Left hindlimb (tissue), 1 donor: ENCODE measurements at places on chromosomes 4 and X.

GRCh38 chr4:134862116-134862515, 660.5 kb upstream of the PABPC4L start:
- no peak for DNase-seq

- DNase-seq, result no peak
Observed at GRCh38 chr4:48602222-48602621, 112.2 kb downstream of the ZAR1 start.

DNA sequence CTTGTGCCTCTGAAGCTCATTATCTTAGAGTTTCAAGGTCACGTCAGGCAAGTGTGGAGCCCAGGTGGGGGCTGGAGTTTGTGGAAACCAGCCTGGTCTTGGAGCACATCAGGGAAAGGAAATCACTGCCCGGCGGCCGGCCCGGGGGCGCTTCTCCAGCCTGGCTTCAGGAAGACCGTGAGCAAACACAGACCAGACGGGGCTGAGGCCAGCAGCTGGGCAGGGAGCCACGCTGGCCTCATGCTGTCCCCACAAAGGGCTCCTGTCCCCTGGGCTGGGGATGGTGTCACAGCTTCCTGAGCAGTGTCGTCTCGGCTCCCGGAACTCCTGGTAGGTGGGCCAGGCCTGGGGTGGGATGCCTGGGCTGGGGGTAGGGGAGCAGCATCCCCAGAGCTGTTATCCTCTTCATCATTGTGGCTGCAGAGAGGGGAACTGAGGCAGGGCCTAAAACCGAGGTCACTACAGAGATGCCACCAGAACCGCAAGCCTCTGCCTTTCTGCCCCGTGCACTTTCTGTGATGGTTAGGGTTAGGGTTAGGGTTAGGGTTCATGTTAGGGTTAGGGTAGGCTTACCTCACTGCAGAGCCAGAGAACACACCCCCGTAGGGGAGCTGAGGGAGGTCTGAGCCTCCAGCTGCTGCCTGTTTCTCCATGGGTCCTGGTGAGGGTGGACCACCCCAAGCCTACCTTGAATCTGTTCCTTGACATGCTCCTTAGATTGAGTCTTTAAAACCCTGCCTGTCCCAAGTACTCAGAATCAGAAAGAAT, 77.5 kb downstream of the HTRA3 start:
- no peak for DNase-seq

DNA sequence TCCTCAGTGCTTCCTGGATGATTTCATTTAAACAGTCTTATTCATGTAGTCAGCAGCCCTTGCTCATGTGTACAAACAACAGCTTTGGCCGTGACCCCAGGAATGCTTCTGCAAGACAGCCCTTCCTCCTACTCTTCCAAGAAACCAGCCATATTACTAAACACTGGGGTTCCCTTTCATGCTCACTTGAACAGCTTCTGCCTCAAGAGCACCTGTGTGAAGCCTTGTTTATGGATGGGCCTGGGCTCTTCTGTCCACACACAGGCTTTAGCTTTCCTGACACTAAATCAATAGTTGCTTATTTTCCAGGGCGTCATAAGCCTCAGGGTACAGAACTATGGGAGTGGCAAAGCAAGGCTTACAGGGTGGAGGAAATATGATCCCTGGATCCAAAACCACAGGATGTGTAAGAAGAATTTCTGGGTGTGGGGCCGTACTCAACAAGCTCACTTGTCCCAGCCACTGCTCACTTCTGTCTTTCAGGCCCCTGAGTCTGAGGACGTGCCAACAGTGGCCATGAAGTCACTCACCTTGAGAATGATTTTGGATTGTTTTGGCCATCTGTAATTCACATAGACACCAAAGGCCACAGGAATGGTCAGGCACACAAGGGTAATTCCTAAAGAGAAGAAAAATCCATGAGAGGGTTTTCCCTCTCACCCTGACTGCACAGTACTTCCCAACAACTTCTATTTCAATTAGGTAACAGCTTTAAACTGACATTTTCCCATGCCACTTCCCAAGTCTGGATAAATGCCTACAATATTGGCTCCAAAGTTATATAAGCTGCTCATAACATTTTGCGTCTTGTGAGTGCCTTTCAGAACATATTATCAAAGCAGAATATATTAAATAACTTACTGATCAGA, 17.7 kb downstream of the SLC10A6 start:
- no peak for DNase-seq

DNA sequence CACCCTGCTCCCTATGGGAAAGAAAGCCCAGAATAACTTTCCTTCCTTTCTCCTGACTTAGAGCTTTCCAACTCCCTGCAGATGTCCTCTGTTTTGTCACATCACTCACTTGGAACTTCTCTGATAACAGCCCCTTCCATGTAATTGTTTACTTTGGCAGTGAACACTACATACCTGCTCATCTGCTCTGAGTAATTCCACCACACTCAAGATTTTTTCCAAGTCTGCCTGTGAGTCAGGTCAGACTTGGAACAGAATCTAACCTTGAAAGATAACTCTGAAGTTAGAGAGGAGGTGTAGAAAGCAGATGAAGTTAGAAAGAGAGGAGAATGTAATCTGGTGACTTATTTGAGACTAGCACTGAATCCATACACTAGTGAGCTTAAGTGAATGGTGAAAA, 7.4 kb downstream of the MAGEB10 start:
- DNase-seq, result no peak

- DNase-seq, result no peak
Observed at GRCh38 chr4:113823291-113823659, 61.7 kb upstream of the CAMK2D start.

- no peak for DNase-seq
Observed at GRCh38 chrX:71542411-71542810, 9.5 kb downstream of the OGT start.

DNA sequence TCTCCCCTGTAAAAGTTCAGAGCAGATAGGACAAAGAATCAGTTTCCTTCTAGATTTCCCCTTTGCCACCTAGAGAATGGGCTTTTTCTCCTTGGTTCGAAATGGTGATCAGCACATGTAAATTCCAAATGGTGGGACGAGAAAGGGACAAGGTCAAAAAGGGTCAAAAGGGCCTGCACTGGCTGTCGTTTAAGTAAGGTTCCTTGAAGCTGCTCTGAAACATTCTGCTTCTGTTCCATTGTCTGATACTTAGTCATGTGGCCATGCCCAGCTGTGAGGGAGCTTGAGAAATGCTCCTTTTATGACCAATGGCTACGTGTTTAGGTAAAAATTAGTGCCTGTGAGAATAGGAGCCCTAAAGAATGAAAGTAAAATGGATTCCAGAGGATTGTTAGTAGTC, 165.9 kb upstream of the CENPE start:
- DNase-seq, result no peak

DNA sequence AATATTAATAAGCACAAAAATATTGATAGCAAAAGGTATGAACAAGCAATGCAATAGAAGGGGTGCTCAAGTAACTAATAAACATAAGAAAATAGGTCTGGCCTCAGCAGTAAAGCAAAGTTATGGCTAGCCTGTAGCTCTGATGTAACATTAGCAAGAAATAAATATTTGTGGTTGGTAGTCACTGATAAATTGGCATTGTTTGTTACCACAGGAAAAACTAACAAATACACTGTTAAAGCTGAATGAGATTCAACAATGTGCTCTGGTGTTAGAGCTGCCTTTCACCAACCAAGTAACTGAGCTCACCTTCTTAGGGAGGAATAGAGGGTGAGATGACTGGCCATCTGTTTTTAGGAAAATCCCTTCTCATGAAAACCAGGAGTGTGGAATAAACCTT, 71.4 kb downstream of the AREG start:
- DNase-seq, result no peak

DNA sequence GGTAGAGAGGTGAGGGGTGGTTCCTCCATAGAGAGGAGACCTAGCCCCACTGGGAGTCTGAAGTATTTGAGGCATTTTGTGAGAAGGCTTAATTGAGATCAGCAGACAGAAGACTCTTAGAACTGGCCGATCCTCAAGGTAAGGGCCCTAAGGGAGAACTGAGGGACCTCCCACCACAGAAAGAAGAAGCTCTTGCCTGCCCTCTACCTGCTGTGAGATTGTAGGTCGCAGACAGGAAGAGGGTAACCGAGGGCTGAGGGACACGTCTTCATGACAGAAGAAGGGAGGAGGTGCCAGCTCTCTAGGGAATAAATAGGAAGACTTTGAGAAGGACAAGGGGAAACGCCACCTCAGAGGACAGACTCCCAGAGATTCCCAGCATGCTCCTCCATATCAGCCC, 24.1 kb upstream of the MAGEC1 start:
- no peak for DNase-seq

DNA sequence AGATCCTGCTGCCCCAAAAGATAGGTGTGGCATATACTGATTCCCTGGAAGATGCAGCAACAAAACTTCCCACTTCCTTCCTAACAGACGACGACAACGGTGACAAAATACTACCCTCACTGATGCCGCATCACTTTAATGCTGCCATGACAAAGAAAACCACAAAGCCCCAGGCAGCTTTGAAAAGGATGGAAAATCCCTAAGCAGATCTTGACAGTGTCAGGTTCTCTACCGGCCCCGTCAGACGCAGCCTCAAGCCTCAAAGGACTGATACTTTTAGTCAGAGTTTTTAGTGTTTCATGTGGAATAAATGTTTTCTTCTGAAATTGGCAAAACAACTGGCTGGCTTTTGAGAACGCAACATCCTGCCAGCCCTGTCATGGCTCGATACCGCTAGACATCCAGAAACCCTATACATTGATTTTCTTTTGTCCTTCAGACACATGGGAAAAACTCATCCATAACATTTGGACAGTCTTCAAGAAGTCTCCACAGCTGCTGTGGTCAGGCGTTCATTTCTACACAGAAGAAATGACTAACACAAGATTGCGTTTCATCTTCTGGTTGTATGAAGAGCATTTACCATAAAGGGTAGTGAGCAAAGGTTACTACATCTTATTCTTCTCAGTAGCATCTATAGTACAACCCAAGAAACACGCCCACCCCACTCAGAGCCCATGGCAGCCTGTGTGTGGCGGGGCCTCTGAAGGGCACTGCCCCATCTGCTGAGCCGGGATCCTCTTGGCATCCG, 60.1 kb downstream of the GATB start:
- no peak for DNase-seq

GRCh38 chr4:127501103-127501502, 131.7 kb upstream of the INTU start:
- DNase-seq, result no peak

- no peak for DNase-seq
Observed at GRCh38 chrX:136423724-136424123, 64.0 kb upstream of the BRS3 start.

GRCh38 chr4:94519019-94519418, 67.3 kb downstream of the PDLIM5 start:
- DNase-seq, result no peak

- no peak for DNase-seq
Observed at GRCh38 chrX:155534800-155535199, 76.4 kb upstream of the F8A3 start.

DNA sequence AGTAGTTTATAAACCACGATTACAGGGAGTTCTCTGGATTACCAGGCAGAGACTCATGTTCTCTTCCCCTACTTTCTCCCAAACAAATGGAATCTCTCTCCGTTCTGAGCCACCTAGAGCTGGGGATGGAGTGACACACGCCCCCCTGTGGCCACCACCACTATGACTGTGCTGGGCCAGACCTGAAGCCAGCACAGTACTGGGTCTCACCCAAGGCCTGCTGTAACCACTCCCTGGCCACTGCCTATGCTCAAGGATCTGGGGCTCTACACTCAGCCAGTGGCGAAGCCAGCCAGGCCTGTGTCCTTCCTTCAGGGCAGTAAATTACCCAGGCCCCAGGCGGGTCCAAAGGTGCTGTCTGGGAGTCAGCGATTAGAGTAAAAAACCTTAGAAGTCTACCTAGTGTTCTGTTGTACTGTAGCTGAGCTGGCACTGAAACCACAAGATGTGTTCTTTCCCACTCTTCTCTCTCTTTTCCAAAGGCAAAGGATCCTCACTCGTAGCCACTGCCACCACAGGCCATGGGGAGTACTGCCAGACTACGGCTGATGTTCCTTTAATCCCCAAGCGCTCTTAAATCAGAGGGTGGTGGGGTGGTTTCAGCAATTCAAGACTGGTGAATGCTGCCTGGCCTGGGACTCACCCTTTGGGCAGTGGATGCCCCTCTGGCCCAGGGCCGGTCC, 412.2 kb upstream of the ARX start:
- DNase-seq, result no peak

DNA sequence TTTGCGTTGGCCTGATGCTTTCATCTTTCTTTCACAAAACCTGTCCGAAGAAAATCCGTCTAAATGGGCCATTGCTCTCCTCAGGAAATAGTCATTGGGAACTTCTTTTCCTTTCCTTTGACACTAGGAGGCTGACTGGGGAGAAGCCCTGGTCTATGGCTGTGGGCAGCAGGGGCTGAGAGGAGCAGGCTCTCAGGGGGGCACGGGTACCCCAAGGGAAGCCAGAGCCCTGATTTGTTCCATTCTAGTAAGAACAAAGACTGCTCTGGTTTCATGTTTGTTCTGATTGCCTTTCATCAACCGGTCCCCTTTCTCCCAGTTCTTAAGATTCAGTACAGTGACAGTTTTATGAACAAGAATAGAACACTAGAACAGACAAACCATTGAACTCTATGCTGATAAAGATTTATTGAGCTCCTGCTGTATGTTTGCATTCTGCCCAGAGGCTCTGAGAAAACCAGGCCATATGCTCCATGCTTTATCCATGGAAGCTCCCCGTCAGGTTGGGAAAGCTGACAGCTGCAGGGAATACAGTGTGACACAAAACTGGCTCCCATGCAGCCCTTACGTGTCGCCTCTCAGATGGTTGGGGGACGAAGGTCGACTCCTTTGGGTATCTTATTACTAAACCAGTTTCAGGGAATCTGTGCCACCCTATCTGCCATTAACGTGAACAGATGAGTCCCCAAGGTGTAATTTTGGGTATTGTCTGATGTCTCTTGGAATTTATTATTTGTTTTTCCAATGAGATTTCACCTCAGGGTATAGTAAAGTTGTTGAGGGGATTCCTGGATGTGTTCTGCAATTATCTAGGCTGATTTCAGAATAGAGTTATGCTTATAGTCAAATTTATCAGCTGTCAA, 72.4 kb upstream of the MSANTD1 start:
- no peak for DNase-seq

DNA sequence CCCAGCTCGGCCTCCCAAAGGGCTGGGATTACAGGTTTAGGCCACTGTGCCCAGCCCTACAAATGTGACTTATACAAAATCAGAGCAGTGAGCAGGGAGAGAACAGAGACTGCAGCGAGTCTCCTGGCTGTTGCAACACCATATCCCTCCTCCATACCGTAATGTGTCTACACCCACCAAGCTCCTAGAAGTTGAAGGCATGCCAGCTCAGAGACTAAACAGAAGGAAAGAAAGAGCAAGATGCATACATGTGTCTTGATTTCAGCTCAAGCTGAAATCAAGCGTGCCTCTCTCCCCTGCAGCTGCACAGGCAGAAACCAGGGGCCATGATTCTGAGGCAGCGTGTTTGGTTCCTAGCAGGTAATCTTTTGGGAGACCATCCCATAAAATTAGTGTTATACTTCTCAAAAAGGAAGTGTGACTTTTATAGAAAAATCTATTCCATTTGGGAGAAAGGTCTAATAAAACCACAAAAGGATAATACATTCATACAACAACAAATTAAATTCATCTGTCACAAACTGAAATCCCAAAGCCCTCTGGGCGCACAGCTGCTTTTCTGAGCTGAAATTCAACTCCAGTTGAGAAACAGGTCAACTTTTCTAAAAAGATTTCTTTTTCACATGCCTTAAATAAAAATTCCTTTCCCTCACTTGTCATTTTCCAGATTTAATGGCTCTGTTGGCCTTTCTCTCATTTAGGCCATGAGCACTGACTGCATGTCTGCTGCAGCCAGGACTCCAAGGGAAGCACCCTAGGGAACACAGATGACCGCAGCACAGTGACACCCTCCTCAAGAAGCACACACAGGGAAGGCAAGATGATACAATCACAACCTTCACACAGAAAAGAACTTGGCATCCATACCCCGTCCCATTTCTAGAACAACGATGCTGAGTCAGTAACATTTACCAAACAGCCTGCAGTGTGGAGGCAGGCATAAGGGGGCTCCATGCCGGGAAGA, 34.4 kb downstream of the AFAP1 start:
- peak; percentile 75 for DNase-seq
